ENCODE measurements at places on chromosomes 6 and 20.

DNA sequence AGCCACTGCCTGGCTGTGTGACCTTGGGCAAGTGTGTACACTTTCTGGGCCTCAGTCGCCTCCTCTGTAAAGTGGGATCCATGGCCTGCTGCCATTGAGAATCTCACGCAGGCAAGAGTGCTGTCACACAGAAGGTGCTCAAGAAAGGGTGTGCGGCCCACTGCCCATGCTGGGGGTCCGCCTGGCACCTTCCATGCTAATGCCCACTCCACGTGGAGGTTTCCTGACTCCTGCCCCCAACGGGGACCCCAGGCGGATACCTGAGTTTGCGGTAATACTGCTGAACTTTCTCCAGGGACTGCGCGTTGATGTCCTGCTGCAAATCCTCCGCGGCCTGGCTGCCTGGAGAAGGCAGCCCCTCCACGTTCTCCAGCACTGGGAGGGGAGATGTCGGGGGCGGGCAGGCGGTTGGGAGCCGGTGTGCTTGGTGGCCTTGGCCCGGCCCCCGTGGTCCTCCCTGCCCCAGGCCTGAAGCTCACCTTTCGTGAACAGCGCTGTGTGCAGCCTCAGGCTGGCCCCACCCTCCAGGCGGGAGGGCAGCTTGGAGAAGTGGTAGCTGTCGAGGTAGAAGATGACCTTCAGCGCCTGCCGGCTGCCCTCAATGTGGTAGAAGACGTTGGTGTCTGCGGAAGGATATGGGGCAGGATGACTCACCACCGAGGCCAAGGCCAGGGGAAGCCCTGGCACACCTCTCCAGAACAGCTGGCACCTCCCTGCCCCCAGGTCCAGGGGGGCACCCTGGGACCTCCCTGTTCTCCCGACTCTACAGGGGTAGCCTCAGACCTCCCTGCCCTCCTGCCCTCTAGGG lies 195.6 kb downstream of the PREX1 start:
- no peak for DNase-seq

- DNase-seq: no peak
These were observed 16.8 kb upstream of the TAAR1 start for GRCh38 chr6:132675749-132676148.

DNA sequence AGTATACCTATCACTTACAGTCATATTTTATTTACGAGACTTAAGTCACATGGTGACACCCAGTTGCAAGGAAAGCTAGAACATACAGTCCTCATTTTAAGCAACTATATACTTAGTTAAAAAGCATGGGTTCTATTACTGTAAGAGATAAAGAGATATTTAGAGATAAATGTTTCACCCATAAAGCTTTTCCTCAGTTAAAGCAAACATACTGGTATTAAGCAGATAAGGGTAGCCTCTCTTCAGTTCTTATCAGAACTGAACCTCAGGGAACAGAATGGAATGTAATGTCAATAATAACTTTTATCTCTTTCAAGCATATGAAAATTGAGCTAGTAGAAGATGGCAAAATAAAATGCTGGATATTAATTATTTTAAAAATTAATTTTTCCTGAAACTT lies 9.9 kb upstream of the ASCC3 start:
- DNase-seq: no peak

DNA sequence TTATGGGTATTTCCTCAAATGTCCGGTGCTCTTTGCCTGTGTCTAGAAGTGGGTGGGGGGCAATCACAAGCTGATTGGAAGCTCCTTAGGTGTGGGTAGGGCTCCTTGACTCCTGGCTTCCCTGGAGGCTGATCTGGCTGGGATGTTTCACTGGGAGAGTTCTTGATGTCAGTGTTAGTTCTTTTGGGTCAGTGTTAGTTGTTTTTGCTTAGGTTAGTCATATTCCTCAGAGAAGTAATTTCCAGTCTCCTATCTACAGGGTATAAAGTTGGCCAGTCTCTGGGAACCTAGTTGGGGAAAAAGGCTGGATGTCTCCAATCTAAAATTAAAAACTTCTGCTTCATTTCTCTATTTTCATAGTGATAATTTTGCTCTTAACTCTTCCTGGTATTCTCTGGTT lies 23.6 kb downstream of the CDC5L start:
- no peak for DNase-seq

DNA sequence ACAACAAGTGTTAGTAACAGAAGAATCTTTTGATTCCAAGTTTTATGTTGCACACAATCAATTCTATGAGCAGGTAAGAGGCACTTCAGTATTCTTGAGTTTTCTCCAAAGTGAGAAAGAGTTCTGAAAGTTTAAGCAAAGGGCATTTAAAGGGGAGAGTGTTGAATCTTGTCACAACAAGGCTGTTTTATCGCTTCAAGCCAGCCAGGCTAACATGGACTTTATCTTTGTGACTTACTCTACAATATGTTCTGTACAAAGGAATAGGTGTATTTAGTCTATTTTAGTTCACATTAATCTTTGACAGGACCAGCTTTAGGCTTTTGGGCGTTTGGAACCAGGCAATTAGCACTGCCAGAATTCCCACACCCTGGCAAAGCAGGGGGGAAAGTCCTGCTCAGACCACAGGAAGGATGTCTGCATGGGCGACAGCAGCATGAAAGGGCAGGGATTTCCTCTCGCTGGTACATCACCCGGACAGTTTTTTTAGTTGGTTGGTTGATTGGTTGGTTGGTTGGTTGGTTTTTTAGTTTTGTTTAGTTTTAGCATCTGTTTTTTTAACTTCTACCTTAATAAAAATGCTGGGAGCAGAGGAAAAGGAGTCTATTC lies 395.4 kb upstream of the SOX4 start:
- DNase-seq: no peak

DNA sequence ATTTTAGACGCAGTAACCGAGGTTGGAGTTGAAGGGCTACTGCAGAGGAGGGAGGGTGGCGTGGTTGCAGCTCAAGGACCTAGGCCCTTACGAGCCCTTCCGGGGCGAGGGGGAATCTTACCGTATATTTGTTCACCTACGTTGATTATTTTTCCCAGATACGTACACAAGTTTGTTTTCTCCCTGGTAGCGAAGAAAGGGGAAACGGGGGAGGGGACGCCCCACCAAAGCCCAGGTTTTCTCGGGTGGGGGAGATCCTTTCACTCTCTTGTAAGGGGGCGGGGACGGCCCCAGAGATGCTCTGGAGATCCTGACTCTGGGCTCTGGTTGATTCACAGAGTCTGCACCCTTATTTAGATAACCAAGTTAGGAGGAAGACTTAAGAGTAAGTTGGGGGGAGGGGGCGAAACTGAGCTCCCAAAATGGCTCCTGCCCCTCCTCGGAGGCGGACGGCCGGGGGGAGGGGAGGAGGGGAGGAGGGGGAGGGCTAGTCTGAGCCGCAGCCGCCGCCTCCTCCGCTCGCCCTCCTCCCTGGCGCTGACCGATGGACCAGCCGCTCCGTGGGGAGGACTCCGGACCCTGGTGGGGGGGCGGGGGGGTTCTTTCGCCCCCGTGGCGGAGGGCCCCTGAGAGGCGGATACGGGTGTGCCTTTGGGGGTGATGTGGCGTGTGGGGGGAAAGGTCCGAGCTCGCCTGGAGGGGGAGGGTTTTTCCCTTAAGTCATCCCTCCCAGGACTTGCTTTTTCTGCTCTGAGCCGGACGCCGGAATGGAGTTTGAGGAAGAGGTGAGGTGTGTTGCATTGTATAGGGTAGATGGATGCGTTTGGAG lies 2.2 kb downstream of the BRD2 start:
- no peak for DNase-seq

- DNase-seq: no peak
These were observed 85.1 kb downstream of the PDE7B start for GRCh38 chr6:135936606-135937005.

- no peak for DNase-seq
These were observed 231.6 kb downstream of the ARHGAP18 start for GRCh38 chr6:129478379-129478778.

DNA sequence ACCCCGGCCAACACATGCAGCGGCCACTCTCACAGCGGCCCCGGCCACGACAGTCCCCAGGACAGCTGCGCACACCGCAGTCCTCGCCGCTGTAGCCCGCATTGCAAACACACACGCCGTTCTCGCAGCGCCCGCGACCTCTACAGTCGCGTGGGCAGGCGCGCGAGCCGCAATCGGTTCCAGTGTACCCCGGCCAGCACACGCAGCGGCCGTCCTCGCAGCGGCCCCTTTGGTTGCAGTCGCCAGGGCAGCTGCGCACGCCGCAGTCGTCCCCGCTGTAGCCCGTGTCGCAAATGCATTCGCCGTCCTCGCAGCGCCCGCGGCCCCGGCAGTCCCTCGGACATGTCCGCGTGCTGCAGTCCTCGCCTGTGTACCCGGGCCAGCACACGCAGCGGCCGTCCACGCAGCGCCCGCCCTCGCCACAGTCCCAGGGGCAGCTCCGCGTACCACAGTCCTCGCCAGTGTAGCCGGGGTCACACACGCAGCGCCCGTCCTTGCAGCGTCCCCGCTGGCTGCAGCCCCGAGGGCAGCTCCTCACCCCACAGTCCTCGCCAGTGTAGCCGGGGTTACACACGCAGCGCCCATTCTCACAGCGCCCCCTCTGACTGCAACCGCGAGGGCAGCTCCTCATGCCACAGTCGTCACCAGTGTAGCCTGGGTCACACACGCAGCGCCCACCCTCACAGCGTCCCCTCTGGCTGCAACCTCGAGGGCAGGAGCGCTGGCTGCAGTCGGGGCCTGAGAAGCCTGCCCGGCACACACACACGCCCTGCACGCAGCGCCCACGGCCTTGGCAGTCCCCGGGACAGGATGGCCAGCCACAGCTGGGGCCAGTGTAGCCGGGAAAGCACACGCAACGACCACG lies 12.5 kb downstream of the TNXB start:
- no peak for DNase-seq

GRCh38 chr6:168756009-168756634 lies 315.1 kb downstream of the SMOC2 start:
- no peak for DNase-seq

GRCh38 chr6:12848964-12849808 lies 132.6 kb downstream of the PHACTR1 start:
- no peak for DNase-seq

GRCh38 chr6:137676888-137677287 lies 182.7 kb upstream of the OLIG3 start:
- no peak for DNase-seq

- no peak for DNase-seq
These were observed 845 bp upstream of the ANKRD60 start for GRCh38 chr20:58229198-58229798.

GRCh38 chr20:44856442-44856841 lies 29.1 kb upstream of the YWHAB start:
- no peak for DNase-seq

DNA sequence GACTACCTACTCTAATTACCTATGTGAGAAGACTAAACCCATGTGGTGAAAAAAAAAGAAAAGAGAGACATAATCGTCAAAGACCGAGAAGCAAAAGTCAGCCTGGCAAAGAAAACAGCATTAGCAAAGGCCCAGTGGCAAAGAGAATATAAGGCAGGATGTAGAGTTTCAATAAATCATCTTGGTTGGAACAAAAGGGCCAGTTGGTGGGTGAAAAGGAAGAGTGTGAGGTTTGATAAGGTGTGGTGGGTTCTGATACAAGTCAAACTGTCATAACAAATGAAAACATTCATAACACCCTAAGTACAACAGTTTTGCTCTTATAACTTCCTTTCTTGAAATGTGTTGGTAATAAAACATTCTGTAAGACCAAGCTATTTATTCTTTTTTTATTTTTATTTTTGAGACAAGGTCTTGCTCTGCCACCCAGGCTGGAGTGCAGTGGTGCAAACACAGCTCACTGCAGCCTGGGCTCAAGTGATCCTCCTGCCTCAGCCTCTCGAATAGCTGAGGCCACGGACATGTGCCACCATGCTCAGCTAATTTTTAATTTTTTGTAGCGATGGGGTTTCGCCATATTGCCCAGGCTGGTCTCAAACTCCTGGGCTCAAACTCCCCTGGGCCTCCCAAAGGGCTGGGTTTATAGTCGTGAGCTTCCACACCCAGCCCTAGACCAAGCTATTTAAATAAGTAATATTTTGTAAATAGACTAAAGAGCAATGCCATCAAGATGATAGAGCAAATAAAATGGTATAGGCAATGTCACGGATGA lies 18.9 kb upstream of the GTF3C6 start:
- no peak for DNase-seq

DNA sequence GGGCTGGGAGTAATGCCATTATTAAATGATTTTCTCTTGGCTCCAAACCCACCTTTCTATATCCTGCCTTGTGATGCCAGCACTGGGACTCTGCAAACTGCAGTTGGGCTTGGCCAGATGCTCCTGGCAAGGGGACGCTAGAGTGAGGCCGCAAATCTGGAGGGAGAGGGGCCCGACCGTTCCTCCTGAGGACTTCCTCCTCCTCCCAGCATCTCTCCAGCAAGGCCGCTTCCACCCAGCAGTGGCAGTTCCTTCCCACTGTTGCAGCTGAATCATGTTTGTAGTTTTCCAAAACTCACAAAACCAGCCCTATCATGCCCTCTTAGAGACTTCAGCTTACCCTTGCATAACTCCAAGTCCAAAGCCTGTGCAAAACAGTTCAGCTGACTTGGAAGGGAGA lies 244.4 kb downstream of the FOXA2 start:
- DNase-seq: no peak

DNA sequence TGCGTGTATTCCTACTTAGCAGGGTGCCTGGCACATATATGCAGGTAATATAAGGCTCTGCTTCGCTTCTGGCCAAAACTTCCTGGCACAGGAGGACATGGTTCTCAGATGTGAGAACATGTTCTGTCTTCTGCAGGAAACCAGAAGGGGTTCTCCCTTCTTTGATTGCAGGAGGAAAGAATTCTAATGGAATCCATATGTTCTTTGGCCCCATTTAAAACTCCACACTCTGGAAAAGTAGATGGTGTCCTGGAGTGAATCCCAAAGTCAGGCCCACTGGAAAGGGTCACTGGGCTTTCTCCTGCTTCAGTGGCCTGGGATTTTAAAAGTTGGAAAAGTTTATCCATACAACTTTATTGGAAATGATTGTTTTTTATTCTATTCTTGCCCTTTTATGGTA lies 16.4 kb upstream of the CYP24A1 start:
- no peak for DNase-seq

- no peak for DNase-seq
These were observed 123.0 kb downstream of the UTRN start for GRCh38 chr6:144408161-144408560.

DNA sequence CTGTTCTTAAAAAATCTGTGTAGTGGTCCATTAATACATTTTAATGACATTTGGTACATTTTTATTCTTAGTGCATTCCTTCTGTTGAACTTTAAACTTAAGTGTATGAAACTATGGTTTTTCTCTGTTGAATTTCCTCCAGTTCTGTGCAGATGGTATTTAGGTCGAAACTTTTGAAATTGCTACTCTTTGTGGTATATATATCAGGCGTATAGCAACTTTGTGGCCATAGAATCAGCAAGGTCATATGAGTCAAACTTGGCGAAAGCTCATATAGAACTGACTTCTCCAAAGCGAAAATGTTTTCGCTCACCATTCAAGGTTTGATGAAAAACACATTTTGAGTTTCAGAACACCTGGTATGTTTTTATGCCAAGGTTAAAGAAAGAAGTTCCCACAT lies 93.7 kb downstream of the MAP3K4 start:
- no peak for DNase-seq
